ENCODE measurements at places on chromosomes 13 and 19.

GRCh38 chr13:28442839-28443238 lies 52.1 kb downstream of the FLT1 start:
- no peak for DNase-seq

- peak; percentile 17 for DNase-seq
These were observed 112.2 kb upstream of the GPR12 start for GRCh38 chr13:26872525-26873385.

GRCh38 chr13:112721198-112722104 lies 31.6 kb downstream of the ATP11A start:
- no peak for DNase-seq

DNA sequence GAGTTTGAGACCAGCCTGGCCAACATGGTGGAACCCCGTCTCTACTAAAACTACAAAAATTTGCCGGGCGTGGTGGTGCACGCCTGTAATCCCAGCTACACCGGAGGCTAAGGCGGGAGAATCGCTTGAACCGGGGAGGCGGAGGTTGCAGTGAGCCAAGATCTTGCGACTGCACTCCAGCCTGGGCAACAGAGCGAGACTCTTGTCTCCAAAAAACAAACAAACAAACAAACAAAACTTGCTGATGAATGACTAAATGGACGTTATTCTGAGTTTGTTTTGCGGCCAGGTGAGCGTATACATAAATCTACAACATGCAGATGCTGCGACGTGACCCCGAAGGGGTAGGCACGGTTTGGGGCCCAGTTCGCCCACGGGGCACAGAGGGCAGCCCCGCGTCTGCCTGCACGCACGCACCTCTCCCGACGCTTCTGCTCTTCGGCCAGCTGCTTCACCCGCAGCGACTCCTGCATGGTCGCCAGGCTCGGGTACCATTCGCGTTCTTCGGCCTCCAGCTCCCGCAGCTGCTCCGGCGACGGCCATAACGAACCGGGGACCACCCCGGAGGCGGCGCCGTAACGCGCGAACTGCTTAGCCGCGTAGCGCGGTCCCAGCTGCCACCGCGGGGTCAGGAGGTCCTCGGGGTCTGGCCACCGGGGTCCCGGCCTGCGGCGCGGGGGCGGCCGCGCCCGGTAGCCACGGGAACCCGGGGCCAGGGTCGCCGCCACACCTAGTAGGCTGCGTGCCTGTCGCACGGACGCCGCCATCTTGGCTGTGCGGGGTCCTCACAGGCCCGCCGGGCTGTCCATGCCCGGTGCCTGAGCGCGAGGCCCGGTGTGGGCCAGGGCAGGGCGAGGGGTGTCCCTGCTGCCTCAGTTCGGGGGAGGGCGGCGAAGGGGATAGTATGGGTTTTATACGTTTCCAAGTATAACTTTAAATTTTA lies at the start of gene GADD45GIP1:
Gene GADD45GIP1 (minus strand): TSS at position 778 of the 943 bp plus-strand sequence. CDS start 11 bp downstream, at position 767.
- DNase-seq = peak; percentile 66

DNA sequence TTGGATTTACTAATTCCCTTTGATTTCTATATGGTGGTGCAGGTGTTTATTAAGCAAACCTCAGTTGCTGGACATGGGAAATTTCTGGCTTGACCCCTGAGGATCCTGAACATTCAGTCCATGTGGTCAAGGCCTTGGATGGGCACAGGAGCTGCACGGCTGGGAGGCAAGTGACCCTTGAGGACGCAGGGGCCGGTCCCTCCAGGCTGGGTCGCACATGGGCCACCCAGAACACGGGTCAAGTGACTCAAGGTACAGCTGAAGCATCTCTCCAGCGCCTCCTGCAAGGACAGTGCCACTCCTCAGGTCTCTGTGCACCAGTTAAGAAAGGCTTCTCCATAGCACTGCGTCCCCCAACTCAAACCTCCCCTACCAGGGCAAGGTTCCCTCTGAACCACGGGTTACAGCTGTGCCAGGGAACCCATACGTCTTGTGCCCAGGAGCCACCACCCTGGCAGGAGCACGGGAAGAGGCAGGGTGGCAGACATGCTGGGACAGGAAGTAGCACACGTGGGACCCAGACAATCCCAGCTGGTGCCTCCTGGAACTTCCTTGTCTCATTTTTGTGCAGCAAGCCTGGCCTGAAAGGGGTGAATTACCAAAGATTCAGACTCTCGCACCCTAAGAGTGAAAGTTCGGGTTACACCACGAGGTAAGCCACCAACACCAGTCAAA lies 93.1 kb downstream of the SPACA7 start:
- DNase-seq = no peak

- DNase-seq = no peak
These were observed 905.0 kb downstream of the GPC5 start for GRCh38 chr13:92303428-92303827.

DNA sequence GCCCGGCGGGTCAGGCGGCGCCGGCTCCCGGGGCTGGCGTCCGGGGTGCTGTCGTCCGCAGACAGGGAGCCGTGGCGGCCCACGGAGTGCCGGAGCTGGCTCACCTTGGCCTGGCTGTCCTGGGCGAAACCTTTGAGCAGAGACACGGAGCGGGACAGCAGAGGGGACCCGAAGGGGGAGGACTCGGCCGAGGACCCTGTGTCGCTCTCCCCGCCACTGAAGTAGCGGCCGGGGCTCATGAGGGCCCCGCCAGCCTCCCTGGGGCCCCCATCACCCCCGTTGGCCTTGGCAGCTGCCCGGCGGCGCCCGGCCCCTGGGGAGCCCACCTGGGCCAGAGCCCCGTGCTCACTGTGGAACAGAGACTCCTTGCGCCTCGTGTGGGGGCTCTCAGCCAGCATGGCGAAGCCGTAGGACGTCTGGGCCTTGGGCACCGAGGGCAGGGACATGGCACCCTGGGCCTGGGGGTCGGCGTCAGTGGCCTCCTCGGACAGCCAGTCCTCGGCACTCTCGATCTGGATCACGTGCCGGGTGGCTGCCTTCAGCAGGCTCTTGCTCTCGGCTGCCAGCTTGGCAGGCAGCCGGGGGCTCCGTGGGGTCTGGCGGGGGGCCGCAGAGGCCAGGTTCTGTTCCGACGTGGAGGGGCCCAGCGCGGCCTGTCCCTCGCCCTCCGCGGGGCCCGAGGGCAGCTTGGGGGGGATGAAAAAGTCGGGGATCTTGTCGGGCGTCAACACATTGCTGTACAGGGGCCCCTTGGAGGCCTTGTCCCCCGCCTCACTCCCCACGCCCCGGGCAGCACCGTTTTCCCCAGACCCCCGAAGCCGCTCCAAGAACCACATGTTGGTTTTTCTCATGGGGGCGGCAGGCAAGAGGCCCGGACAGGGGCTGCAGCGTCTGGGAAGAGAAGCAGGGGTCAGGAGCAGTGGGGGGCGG lies 1.2 kb downstream of the C2CD4C start:
- no peak for DNase-seq

- no peak for DNase-seq
These were observed 15.0 kb downstream of the MBD3L2B start for GRCh38 chr19:7006135-7006704.

- no peak for DNase-seq
These were observed 2.1 kb downstream of the PRMT1 start for GRCh38 chr19:49678985-49679770.

- no peak for DNase-seq
These were observed 15.4 kb downstream of the TLE5 start for GRCh38 chr19:3046698-3047495.

DNA sequence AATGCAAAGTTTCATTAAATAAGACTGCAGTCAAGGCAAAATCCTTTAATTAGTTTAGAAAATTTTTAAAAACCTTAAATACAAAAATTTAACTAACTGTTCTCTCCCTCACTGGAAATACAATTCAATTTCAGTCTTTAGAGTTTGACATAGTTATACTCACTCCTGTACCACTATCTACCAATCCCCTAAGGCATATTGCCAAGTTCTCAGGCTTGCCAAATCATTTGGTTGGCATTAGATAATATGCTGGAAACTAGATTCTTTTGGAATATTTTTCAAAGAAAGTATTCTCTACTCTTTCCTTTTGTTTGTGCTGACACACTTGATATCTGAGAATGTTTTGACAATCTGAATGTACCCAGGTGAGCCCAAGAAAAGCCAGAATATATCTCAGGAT lies 77.2 kb downstream of the TSC22D1 start:
- DNase-seq = no peak

- DNase-seq = no peak
These were observed 111.7 kb upstream of the IRS2 start for GRCh38 chr13:109897988-109898624.

- DNase-seq = no peak
These were observed 3.8 kb downstream of the CD22 start for GRCh38 chr19:35332817-35333216.

DNA sequence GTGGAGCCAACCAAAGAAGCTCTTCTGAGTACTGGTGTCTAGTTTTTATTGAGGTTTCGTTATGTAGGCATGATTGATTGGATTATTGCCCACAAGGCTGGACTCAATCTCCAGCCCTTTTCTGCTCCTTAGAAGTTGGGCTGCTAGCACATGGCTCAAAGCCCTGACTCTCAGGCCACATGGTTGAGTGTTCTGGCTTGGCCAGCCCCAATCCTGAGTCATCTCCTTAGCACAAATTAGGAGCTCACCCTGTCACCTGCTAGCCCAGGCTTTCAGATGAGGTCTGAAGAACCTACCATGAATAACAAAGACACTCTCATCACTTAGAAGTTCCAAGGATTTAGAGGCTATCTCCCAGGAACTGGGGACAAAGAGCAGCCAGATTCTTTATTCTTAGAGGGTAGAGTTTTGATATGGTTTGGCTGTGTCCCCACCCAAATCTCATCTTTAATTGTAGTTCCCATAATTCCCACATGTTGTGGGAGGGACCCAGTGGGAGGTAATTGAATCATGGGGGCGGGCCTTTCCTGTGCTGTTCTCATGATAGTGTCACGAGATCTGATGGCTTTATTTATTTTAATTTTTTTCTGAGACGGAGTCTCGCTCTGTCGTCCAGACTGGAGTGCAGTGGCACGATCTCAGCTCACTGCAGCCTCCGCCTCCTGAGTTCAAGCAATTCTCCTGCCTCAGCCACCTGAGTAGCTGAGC lies 11.3 kb downstream of the DPY19L3 start:
- no peak for DNase-seq

DNA sequence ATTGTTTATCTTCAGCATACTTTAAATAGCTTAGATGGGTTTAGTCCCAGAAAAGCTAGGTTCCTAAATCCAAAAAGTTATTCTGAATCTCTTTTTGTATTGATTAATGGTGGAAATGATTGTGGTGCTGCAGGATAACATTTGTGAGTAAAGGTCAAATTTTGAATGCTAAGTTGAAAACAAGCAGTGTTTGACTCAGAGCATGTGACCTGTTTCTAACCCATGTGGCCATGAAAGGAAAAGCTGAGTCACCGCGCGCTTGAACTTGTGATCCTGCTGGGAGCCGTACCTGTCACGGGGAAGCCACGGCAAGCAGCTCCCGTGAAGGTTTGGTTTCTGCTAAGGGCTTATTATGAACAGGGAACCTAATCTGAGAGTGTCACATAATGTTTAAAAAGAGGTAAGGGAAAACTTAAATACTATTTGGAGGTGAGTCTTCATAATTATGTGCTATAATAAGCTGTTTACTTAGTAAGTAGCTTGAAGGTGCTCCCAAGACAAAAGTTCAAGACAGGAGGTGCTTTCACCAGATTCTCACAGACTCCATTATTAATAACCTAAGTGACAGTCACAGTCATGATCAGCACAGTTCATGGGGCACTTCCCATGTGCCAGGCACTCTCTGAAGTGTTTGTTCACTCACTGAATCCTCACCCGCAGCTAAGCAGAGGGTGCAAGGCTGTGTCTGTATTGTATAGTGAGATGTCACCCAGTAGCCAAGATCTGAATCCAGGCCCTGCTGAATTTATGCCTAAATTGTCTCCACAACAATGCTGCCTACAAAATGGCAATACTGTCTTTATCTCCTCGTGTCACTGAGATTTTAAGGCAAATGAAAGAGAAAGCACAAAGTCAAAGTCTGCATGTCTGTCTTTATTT lies 286.5 kb downstream of the MYO16 start:
- peak; percentile 18 for DNase-seq

DNA sequence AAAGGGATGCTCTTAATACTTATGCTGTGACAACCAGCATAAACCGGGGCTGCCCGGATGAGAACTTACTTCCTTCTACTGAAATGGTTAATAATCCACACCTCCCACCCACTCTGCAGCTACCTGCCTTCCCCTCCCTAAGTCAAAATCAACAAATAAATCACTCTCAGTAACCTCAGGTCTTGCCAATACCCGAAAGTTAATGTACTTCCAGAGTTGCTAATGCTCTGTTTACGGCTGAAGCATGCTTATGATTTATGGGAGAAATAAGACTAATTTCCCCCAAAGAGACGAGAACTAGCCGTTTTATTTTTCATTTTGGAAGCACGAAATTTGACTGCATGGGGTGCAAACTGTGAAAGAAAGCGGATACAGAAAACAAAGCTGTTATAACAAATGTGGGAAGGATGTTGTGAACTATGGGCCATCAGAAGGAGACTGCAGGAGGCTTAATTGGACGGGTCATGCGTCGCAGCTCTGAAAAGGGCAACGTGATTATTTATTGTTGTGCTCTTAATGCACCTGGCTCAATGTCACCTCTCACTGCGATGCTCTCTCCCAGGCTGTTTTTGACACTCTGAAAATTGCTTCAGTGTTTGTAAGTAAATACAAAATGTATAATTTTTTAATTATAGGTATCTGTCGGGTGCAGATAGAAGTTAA lies 114.0 kb upstream of the SLC7A1 start:
- no peak for DNase-seq

- no peak for DNase-seq
These were observed 98.1 kb downstream of the SERP2 start for GRCh38 chr13:44471686-44472085.

DNA sequence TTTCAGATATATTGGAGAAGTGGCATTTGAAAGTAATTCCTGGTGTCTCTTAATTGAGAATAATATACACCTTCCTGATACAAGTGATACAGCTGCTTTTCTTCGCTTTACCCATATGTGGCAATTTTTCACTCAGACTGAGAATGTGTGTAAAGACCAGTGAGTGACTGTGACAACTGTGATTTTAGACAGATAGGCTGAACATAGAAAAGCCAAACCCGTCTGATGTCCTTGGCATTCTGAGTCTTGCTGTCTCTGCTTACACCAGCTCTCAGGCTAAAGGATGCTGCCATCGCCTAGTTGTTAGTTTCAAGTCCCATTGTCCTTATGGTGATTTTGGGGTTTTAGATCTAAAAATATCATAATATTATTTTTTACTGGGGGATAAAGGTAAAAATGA lies 492.6 kb downstream of the RFC3 start:
- no peak for DNase-seq

GRCh38 chr13:30126903-30127428 lies 180.4 kb downstream of the KATNAL1 start:
- no peak for DNase-seq

Measured in stimulated activated CD8-positive, alpha-beta memory T cell treated with anti-CD3 and anti-CD28 coated beads, Interleukin-2, amount 100 ng/mL, for 1 hour (primary cell).